ENCODE measurements at places on chromosomes 3 and 15.

GRCh38 chr15:87614704-87615103 lies 641.8 kb downstream of the NTRK3 start:
- no peak for DNase-seq

DNA sequence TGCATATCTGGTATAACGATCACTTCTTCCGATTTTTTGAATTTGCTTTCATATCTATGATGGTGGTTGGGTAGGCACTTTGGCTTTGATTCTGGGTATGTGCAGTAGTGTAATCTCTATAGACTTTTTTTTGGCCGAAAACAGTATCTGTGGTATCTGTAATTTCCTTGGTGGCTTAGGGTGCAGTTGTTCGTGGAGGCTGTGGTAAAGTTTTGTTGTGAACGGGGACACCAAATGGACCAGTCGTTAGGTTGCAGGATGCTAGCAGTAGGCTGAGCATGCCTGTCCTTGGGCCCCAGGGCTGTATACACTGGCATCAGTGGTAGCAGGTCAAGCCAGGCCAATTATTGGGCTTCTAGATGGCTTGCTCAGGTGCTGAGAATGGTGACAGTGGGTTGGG lies 55.2 kb downstream of the CCDC66 start:
- DNase-seq, result no peak

DNA sequence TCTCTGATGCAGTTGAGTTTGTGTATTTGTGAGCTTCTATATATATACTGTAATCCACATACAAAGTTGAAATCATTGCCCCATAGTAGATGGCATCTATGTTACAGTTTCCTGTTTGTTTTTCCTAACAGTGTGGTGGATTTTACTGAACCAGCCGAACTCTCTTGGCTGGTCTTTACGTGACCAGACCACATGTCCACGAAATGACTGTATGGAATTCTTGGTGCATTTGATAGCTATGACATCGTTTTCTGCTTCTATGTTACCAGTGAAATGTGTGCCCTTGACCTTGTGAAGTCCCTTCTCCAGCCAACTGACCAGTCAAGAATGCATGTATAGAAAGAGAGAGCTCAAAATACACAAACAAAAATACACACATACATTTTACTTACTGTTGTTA lies 1.8 kb downstream of the KCNMB2 start:
- no peak for DNase-seq

- no peak for DNase-seq
These were observed 34.4 kb upstream of the TPRG1 start for GRCh38 chr3:189137416-189137815.
